ENCODE measurements at places on chromosomes 5 and 9. TPM values are rescaled to one million over a fixed set of nuclear protein-coding genes. Genes with fewer than 3 reads are reported as not detected.
A peak's percentile ranks its signal among the peaks of the same experiment; 100 is the strongest.

DNA sequence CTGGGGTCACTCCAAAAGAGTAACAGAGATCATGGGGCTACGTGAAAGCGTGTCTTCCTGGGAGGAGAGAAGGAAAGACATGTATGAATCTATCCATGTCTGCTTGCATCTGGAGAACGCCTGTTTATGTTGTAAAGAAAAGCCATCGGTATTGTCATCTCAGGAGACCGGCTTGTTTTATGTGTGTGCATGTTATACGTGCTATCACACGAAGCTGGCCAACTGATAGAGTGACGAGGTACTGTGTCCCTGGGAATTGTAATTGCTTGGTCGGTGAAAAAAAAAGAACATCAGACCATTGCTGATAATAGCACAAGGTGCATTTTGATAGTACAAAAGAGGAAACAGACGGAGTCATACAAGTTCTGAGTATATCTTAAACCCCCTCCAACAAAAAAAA lies 370 bp upstream of the CDH6 start:
- peaks cover 53% of the 10 kb centered on the region for H3K27me3 ChIP-seq
- no peak overlapping the region for H3K27ac ChIP-seq
- H3K36me3 ChIP-seq = no peaks in the 10 kb centered on the region
- no peaks in the 10 kb centered on the region for H3K4me1 ChIP-seq
- DNase-seq = no peak

The ENTPD2 gene
- 0.92 TPM for polyA plus RNA-seq

GRCh38 chr5:56264417-56265025 lies 31.4 kb upstream of the ANKRD55 start:
- no peak overlapping the region for H3K4me3 ChIP-seq
- H3K27ac ChIP-seq = no peak overlapping the region
- no peaks in the 10 kb centered on the region for H3K4me1 ChIP-seq
- no peaks in the 10 kb centered on the region for H3K36me3 ChIP-seq

DNA sequence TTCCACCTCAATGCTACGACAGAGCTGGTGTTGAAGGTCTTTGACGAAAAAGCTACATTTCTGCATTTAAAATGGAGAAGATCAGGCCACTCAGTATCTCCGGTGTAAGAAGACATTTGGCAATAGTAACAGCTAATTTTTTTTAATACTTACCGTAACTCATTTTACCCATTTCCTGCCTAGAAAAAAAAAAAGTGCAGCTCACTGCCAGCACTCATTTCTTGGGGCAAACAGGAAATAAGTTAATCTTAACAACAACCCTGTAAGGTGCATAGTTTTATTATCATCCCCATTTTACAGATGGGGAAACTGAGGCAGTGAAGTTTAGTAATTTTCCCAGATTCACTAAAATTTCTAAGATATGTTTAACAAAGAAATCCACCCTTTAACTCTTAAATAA lies 27.4 kb upstream of the KCNMB1 start:
- no peak for DNase-seq
- no peaks in the 10 kb centered on the region for H3K36me3 ChIP-seq
- H3K4me1 ChIP-seq = no peaks in the 10 kb centered on the region
- H3K27me3 ChIP-seq = no peaks in the 10 kb centered on the region
- H3K4me3 ChIP-seq = no peak overlapping the region
- H3K27ac ChIP-seq = no peak overlapping the region

GRCh38 chr9:93096131-93096802 lies at the start of gene CARD19:
CARD19 (plus strand) TSS chr9:93096217; CDS start chr9:93096346, 129 bp downstream.
- H3K4me3 ChIP-seq = peak within 1 kb of the TSS; percentile 88
- H3K36me3 ChIP-seq = no peaks in the 10 kb centered on the region
- peak within 1 kb of the TSS; percentile 99 for H3K27ac ChIP-seq
- H3K27me3 ChIP-seq = no peaks in the 10 kb centered on the region

DNA sequence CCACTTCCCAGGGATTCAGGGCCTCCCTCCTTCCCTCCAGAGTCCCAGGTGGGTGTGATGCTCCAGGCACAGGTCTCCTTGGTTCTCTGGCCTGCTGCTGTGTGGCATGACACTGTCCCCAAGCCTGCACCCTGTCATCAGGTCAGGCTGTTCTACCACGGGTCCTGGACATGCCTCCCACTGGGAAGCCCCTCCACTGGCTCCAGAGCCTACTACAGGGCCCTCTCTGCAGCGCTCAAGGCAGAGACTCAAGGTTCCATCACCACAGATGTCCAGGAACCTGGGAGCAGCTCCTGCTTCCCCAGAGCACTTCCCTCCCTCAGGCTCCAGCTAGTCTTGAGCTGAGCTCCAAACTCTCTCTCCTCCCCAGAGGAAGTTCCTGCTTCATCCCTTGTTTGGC lies 237.3 kb downstream of the PBX3 start:
- no peak overlapping the region for H3K4me3 ChIP-seq
- no peaks in the 10 kb centered on the region for H3K27me3 ChIP-seq
- no peaks in the 10 kb centered on the region for H3K36me3 ChIP-seq
- peak; percentile 51 for DNase-seq
- H3K4me1 ChIP-seq = no peaks in the 10 kb centered on the region
- H3K27ac ChIP-seq = no peak overlapping the region

DNA sequence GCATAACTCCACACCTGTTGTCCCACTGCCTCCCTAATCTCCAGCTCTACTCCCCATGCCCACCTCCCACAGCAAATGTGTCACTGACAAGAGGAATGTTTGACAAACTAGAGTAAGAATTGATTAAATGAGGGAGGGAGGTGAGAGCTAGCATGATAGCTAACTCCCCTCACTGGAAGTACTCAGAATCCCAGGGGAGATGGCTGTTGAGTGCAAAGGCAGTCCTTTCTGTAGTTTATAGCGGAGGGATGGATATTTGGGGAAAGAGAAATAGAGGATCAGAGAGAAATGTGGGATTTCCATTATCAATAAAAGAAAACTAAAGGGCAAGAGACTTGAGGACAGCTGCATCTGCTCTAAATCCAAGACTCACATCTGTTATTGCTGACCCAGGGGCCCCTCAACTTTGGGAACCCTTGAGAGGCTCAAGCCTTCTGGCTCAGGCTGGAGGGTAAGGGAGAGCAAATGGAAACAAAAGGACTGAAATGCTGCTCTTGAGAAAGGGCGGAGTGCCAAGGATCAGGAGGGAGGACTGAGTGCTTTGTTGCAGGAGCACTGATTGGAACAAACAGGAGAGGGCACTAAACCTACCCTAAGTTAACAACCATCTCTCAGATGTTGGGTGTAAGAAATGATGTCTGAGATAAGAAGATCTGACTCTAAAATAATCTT lies 372.1 kb downstream of the NTRK2 start:
- no peak overlapping the region for H3K27ac ChIP-seq
- H3K36me3 ChIP-seq = no peaks in the 10 kb centered on the region
- no peak overlapping the region for H3K4me3 ChIP-seq
- H3K4me1 ChIP-seq = no peaks in the 10 kb centered on the region

GRCh38 chr9:127931092-127931881 lies 710 bp upstream of the PIP5KL1 start:
- no peak overlapping the region for H3K27ac ChIP-seq
- peaks cover 30% of the 10 kb centered on the region for H3K27me3 ChIP-seq
- DNase-seq = no peak
- H3K4me1 ChIP-seq = no peaks in the 10 kb centered on the region

DNA sequence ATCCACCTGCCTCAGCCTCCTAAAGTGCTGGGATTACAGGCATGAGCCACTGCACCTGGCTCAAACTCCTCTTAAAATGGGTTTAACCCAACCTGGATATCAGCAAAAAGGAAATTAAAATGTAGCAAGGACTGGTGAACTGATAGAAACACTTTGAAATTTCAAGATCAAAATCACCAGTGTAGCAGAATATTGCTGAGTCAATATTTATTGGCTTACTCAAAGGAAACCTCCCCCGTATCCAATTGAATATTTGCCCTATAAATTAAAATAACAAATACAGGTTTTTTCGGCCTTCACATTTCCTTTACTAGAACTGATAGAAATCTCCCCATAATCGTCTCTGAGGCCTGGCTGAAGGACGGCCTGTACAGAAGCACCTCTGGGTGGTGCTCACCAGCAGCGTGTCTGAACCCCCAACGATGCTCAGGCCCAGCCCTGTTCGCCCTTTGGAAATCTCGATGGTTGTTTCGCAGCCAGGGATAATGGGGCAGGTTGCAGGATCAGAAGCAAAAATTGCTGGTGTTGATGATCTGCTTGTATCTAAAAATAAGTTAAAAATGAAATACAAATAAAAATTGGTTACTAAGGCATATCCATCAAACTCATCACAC lies 156.6 kb downstream of the MPDZ start:
- H3K36me3 ChIP-seq = peaks cover 22% of the 10 kb centered on the region
- H3K27me3 ChIP-seq = no peaks in the 10 kb centered on the region
- no peak overlapping the region for H3K4me3 ChIP-seq
- no peaks in the 10 kb centered on the region for H3K4me1 ChIP-seq
- no peak for DNase-seq

The SLCO6A1 gene
- polyA plus RNA-seq = not detected

GRCh38 chr5:56569076-56569475 lies 246.3 kb upstream of the MAP3K1 start:
- no peak for DNase-seq
- no peak overlapping the region for H3K4me3 ChIP-seq
- no peaks in the 10 kb centered on the region for H3K36me3 ChIP-seq
- no peaks in the 10 kb centered on the region for H3K27me3 ChIP-seq

The PIP5K1B gene
- 72.6 TPM for polyA plus RNA-seq

- no peak overlapping the region for H3K4me3 ChIP-seq
- H3K27me3 ChIP-seq = no peaks in the 10 kb centered on the region
- H3K36me3 ChIP-seq = no peaks in the 10 kb centered on the region
- DNase-seq = peak; percentile 75
Measured at GRCh38 chr9:124780060-124780756, 3.3 kb downstream of the OLFML2A start.

- no peak for DNase-seq
- no peaks in the 10 kb centered on the region for H3K36me3 ChIP-seq
- H3K4me1 ChIP-seq = no peaks in the 10 kb centered on the region
- no peaks in the 10 kb centered on the region for H3K27me3 ChIP-seq
Measured at GRCh38 chr5:54760182-54760935, 225.0 kb downstream of the ESM1 start.

- peaks cover 9% of the 10 kb centered on the region for H3K4me1 ChIP-seq
- DNase-seq = no peak
- H3K4me3 ChIP-seq = no peak overlapping the region
Measured at GRCh38 chr5:142922223-142922952, 152.2 kb downstream of the ARHGAP26 start.

GRCh38 chr9:21331676-21332402 lies 3.4 kb downstream of the KLHL9 start:
- no peak overlapping the region for H3K4me3 ChIP-seq
- no peaks in the 10 kb centered on the region for H3K36me3 ChIP-seq
- peak overlapping the region; percentile 20 for H3K27ac ChIP-seq
- peaks cover 60% of the 10 kb centered on the region for H3K4me1 ChIP-seq
- H3K27me3 ChIP-seq = no peaks in the 10 kb centered on the region

DNA sequence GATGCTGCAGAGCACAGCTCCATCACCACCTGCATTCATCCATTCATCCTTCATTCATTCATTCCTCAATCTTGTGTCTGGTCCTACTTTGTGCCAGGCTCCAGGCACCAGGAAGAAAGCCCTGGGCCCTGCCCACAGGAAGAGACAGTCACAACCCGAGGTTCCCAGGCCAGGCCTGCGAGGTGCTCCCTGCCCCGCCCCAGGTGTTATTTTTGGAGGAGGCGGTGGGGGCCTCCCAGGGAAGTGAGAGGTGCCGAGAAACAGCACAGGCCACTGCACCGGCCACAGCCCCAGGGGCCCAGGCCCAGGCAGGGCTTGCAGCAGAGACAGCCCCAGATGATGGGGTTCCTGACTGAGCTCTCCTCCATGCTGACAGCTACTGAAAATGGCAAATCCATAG lies 33.4 kb downstream of the VAV2 start:
- no peaks in the 10 kb centered on the region for H3K36me3 ChIP-seq
- no peaks in the 10 kb centered on the region for H3K4me1 ChIP-seq
- H3K27me3 ChIP-seq = no peaks in the 10 kb centered on the region
- H3K4me3 ChIP-seq = no peak overlapping the region
- DNase-seq = no peak

DNA sequence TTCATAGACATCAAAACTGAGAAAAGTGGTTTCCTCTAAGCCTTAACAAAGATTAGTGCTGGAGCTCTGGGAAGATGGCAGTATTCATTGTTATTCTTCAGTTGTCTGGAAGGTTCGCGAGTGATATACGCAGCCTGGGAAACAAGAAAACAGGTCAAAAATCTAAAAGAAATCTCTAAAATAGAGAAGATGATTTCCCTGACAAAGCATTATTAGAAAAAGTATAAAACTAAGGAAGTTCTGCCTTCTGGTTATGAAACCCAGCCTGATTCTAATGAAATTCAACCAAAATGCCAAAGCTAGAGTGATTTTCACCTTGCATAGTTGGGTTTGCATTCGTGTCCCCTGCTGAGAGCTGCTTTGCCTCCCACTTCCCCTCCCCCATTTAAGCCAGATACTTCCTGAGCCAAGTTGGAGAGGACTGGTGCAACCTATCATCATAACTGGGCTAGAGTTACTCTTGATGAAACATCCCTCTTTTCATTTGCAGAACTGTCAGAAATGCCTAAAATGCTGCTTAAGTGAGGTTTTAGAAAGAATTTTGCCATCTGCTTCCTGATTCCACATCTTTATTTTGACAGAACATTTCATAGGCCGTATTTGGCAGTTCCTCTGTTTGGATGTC lies 48.4 kb downstream of the NDFIP1 start:
- DNase-seq = no peak
- H3K4me3 ChIP-seq = no peak overlapping the region
- no peak overlapping the region for H3K27ac ChIP-seq

DNA sequence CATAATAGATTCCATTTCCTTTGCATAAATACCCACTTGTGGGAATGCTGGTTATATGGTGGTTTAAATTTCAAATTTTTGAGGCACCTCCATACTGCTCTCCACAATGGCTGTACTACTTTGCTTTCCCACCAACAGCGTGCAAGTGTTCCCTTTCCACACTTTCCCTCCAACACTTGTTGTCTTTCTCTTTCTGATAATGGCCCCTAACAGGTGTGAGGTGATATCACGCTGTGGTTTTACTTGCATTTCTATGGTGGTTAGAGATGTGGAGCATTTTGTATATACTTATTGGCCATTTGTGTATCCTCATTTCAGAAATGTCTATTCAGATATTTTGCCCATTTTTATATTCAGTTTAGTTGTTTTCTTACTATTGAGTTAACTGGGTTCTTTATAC lies 34.6 kb downstream of the CTSL start:
- no peak overlapping the region for H3K27ac ChIP-seq
- no peaks in the 10 kb centered on the region for H3K4me1 ChIP-seq
- DNase-seq = no peak

The PCDHGA3 gene
- not detected for polyA plus RNA-seq

- no peaks in the 10 kb centered on the region for H3K4me1 ChIP-seq
- H3K36me3 ChIP-seq = no peaks in the 10 kb centered on the region
- no peak overlapping the region for H3K27ac ChIP-seq
- no peak for DNase-seq
- H3K27me3 ChIP-seq = no peaks in the 10 kb centered on the region
- H3K4me3 ChIP-seq = no peak overlapping the region
Measured at GRCh38 chr5:1140818-1141189, 28.9 kb upstream of the SLC12A7 start.

All from sigmoid colon (tissue), 7 donors.